ENCODE measurements at places on chromosomes 16 and 17.

DNA sequence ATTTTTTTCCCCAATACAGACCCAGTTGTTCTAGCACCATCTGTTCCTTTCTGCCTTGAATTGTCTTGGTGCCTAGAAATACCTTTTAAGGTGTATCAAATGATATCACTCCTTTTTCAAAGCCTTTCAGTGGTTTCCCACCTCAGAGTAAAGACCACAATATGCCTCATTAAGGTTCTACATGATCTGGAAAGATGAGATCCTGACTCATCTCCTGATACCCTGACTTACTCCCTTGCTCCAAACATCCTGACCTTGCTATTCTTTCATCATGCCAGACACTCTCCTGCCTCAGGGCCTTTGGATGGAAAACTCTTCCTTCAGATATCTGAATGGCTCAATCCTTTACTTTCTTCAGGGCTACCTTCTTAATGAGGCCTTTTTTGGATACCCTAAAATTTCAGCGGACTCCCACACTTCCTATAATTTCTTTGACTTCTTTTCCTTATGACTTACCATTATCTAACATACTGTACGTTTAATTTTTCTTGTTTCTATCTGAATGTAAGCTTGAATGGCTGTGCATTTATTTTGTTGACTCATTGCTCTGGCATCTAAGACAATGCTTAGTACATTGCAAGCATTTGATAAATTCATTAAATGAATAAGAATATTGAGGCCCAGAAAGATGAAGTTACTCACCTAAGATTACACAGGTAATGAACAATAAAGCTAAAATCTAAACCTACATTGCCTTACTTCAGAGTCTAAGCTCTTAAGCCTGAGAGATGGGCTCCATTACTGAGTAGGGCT lies 19.2 kb downstream of the FLOT2 start:
- no peak for DNase-seq

DNA sequence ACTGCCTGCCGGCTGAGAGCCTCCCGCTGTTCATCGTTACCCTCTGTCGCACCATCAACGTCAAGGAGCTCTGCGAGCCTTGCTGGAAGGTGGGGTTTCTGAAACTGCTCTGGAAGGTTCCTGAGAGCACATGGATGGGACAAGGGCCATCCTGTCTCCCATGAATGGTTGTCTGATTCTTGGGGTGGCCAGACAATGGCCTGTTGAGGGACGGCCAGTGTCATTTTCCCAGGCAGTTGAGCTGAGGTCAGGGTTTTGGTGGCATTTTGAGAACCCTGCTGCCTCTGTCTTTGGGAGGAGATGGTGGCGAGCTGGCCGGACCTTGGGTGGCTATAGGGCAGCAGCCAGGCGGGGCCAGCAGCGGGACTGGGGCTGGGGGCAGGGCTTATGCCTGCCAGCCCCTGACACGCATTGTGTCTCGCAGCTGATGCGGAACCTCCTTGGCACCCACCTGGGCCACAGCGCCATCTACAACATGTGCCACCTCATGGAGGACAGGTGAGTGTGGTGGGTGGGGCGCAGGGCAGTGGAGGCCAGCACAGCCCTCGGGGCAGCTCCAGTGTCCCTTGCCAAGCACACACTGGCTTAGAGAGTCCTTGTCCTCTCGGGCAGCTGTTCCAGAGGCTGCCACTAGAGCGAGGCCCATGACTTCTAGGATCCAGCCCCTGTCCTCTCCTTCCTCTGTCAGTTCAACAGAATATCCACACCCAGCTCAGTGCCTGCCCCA lies 9.1 kb downstream of the TSC2 start:
- no peak for DNase-seq

GRCh38 chr17:28896491-28896883 lies 1.0 kb downstream of the FLOT2 start:
- no peak for DNase-seq

DNA sequence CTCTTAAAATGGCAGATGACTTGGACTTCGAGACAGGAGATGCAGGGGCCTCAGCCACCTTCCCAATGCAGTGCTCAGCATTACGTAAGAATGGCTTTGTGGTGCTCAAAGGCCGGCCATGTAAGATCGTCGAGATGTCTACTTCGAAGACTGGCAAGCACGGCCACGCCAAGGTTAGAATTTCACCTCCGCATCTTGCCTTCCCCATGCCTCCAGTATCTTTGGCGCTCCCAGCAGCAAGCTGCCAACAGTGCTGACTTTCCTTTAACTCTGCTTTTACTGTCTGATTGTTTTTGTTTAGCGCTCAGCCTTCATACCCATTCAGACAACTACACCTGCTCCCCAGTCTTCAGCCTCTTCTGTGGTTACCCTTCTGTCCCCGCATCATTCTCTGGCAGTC lies 2.2 kb downstream of the EIF5A start:
- DNase-seq, result no peak

DNA sequence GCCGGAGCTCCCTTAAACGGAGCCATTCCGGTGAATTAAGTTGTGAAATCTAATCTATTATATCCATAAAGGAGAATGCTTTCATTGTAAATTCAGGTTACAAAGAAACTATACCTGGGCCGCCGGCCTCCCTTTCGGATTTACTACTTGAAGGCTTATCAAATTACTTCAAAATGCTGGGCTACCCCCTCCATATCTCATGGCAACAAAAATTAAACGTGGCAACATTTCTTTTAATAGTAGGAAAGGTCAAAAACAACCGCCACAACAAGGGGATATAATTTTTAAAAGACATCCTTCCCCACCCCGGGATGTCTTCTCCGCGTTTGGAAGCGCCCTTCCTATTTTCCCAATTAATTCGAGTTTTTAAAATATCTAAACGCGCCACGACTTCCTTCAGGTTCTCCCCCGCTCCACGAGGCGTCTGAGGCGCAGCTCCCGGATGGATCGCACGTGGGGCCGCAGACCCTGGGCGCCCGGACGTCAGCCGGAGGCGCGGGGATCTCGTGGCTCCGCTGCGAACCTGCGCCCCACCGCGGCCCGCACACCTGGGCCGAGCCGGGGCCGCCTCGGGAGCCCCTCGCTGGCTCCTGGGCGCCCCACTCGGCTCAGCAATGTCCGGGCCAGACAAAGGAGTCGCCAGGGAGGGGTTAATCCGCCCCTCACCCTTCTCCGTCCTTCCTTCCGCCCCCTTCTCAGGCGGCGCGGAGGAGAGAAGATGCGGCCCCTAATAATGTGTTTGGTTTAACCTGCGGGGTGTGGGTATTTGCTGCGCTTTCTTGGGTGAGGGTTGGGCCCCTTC lies 47.4 kb upstream of the SLC38A10 start:
- no peak for DNase-seq

- DNase-seq, result no peak
These were observed 4.5 kb upstream of the SAMD14 start for GRCh38 chr17:50134206-50135110.

GRCh38 chr17:62703776-62704380 lies 76.4 kb downstream of the MRC2 start:
- no peak for DNase-seq

DNA sequence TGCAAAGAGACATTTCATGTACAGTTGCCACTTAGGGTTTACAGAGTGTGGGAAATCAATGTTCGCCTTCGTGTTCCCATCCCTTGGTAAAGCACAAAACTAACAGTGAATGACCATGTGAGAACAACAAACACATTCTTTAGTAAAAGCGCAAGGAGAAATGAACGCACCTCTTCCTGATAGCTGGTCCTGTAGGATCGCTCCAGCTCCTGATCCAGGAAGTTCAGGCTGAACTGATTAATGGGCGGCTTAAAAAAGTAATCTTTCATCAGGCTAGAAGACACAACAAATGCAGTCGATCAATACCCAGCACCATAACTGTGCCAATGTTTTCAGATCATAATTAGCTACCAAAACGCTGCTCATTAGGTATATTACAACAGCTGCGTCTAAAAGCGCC lies 108.3 kb upstream of the CREBBP start:
- no peak for DNase-seq

DNA sequence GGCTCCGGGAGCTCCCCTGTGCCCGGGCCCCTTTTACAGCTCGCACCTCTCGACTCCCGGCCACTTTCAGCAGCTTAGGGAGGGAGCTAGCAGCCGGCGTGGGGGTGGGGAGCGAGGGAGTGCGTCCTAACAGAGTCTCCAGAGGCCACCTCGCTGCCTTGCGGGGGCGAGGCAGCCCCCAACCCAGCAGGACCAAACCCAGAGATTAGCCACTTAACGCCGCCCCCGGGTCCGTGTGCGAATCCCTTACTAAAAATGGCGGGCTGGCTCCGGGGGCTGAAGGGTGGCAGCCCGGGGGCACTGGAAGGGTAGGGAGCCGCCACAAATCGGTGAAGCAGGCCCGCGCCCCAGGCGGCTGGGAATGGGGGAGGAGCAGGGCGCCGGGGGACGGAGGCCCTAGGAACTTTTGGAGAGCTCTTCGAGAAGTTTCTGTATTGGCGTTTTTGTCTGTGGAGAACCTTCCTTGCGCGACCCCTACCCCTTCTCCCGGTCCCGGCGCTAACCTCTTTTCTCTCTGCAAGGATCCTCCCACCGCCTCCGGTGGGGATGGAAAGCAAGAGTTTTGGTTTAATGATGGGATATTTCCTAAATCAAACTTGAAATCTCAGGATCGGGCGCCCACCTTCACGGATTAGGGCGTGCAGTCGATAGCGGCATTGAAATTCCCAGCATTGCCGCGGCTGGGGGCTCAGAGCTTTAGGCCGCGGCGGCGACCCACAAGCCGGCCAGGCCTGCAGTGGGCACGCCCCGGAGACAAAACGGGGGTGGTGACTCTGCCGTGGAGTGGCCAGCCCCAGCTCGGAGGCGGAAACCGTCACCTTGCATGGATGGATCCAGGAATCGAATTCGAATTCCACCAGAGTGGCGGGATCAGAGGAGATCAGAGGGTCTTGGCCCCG lies 793 bp upstream of the IRX3 start:
- DNase-seq, result no peak

GRCh38 chr17:15130426-15130825 lies 134.7 kb downstream of the PMP22 start:
- no peak for DNase-seq

GRCh38 chr17:69358688-69359596 lies 32.0 kb upstream of the ABCA5 start:
- no peak for DNase-seq

DNA sequence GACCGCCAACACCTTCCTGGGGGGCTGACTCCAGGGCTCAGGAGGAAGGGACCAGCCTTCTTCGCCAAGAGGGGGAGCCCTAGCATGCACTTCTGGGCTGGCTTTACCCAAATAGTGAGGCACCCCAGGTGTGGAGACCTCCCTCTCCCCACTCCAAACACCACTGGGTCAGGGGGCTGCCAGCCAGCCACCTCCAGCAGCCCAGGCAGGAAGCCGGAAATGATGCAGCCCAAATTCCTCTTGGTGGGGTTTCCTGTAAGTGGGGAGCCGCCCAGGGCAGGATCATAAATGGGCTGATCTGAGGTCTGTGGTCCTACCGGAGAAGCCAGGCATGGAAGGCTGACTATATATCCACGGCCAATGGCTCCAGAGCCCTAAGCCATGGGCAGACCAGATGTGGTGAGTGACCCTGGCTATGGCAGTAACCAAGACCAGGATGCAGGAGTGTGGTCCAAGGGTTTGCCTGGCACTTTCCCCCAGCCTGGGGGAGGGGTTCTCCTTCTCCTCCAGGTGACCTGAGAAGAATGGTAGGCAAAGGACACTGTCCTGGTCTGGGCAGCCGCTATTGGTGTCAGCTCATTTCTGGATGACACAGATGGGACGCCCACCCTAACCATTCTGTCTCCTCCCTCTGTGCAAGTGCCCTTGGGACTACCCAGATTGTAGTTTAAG lies 4.2 kb downstream of the GIT1 start:
- DNase-seq, result no peak

DNA sequence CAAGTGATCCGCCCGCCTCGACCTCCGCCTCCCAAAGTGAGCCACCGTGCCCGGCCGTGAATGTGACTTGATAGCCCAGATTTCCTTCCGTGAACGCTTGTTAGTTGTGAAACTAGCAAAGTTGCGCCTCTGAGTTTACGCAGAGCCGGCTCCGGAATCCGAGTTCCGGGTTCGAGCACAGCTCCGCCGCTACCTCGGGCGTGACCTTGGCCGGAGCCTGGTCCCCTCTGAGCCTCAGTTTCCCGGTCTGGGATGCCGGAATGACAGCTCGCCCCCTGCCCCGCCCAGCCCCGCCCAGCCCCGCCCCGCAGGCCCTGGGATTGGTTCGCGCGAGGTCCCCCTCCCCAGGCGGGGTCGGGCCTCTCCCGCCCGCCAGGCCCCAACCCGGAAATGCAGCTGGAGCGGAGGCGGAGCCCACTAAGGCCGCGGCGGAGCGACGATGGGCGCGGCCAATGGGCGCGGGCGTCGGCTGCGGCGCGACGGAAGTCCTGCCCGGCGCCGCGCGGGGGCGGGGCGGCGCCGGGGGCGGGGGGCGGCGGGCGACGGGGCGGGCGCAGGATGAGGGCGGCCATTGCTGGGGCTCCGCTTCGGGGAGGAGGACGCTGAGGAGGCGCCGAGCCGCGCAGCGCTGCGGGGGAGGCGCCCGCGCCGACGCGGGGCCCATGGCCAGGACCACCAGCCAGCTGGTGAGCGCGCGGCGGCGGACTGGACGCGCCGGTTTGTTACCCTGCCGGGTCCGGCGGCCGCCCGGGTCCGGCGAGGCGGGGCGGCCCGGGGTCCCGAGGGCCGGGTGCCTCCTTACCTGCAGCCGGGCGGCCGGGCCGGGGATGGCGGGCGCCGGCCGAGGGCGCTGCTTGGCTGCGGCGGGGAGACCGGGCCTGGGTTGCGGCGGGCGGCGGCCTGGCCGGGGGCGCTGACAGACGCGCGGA lies at the start of gene PDPK1:
Gene PDPK1 (plus strand): TSS at position 571 of the 929 bp plus-strand sequence. CDS start 92 bp downstream, at position 663.
- DNase-seq, result no peak

DNA sequence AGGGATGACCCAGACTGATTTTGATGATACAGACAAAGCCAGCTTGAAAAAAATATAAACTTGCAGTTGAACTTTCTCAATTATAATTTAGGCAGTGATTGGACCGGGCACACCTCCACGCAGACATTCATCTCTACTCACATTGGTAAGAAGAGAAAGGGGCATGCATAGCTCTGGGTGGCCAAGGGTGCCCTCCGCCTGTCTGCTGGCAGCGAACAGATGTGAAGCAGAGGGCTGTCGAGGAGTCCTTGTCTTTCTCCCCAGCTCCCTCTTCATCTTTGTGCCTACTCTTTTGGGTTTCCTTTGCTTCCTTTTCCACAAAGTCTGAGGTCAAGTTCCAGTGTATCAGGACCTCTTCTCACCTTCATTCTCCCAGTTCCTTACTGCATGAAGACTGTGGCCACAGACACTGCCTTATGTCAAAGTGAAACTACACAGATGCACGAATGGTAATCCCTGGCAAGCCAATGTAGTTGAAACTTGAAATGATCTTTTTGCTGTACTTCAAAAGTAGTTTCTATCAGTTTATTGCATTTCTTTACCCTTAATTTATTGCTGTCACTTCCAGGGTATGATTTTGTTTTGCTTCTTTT lies 343.7 kb upstream of the SOX9 start:
- DNase-seq, result no peak

GRCh38 chr16:951660-952301 lies 19.0 kb downstream of the LMF1 start:
- no peak for DNase-seq

Data from esophagus squamous epithelium (tissue), 5 donors.